Stimulated activated CD8-positive, alpha-beta memory T cell treated with anti-CD3 and anti-CD28 coated beads, Interleukin-4, amount 100 ng/mL, for 4 hours (primary cell): ENCODE measurements at places on chromosomes 16 and 17.

DNA sequence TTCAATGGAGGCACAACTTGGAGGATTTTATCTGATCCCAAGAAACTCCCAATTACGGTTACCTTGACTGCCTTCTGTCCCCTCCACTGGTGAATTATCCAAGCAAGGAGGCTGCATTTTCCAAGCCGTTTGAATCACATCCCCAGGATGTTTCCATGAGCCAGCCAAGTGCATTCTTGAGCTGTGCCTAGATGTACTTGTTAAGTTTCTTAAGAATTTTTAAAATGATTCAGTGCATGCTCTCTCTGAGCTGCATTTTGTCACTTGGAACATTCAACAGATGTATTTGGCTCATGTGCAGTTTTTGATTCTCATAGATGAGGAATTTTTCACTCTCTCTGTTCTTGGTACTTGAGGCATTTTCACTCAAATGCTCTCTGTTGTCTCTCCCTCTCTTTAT, 202.6 kb upstream of the MYOCD start:
- DNase-seq = no peak

DNA sequence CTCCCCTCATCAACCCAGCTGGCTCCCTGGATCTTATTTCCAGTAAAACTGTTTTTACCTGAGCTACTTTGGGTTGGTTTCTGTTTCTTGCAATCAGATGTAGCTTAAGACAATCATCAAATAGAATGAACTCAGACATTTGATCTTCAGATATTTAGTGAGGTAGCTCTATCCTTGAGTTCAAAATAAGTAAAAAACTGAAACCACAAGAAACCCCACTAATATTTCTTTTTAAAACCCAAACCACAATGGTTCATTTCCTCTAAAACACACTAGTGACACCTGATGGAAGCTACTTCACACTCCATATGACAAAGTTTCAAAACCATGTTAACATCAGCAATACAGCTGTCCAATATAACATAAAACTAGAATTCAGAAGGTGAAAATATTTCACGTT, 37.8 kb downstream of the CACNG1 start:
- no peak for DNase-seq

DNA sequence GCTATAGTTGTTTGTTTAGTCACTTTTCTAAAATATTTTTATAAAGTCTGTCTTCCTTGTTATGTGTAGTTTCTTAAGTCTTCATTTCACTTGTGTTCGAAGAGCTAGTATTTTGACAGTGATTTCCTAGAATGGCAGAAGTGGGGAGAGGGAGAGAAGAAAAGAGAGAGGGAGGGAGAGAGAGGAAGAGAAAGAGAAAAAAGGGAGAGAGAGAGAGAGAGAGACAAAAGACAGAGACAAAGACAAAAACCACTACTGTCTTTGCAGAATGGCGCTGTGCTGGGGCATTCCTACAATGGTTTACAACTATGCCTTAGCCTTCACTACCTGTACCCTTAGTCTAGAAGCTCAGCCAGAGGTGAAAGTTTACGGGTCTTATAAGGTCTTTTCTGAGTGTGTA, 90.5 kb downstream of the CA4 start:
- no peak for DNase-seq

DNA sequence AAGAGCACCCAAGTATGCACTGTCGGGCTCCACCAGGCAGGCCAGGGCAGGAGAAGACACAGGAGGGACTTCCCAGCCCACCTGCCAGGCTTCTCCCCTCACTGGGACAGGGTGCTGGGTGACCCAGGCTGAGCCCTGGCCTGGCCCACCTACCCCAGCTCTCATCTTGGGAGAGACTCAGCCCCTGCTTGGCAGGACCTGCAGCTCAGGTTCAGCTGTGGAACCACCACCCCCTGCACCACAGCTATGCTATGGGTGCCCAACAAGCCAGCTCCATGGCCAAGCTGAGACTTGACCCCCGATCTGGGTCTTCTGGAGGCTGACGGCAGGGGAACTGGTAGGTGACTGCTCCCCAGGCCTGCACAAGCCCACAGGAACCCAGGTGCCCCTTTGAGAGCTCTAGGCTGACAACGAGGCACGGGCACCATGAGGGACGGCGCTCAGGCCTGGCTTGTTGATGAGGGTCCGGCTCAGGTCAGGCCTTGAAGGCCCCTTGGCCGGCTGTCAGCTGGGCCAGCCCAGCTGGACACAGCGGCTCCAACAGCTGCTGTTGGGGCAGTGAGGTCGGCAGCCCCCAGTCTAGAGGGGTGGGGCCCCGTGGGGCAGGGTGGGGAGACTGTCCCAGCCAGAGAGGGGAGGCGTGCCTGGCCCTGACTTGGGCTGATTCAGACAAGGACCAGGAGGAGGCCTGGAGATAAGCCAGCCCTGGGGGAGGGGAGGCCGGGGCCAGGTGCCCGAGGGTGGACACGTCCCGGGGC, 4.6 kb downstream of the RPUSD1 start:
- no peak for DNase-seq

- no peak for DNase-seq
These were observed 3.5 kb downstream of the PPL start for GRCh38 chr16:4933433-4933832.

GRCh38 chr16:87924811-87925670, 11.3 kb downstream of the CA5A start:
- DNase-seq = no peak

DNA sequence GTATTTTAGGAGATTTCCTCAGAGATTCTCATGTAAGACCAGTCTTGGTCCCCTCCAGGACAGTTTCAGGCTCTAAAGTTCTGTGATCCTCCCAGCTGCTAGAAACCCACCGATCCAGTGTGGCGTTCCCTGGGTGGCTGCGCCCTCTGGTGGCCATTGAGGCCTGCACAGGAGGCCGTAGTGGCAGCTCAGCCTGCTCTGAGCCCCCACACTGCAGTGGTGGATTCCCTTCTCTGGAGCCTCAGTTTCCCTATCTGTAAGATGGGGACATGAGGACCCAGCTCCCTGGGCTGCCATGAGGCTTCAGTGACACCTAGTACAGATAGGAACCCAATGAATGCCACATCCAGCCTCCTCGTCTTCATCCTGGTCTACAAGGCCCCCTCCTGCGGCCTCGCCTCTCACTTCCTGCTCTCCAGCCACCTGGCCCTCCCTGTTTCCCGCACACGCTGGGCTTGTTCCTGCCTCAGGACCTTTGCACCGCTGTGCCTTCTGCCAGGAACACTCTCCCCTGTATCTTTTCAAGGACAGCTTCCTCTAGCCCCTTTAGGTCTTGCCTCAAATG, 16.5 kb downstream of the CCDC102A start:
- DNase-seq = peak; percentile 64

DNA sequence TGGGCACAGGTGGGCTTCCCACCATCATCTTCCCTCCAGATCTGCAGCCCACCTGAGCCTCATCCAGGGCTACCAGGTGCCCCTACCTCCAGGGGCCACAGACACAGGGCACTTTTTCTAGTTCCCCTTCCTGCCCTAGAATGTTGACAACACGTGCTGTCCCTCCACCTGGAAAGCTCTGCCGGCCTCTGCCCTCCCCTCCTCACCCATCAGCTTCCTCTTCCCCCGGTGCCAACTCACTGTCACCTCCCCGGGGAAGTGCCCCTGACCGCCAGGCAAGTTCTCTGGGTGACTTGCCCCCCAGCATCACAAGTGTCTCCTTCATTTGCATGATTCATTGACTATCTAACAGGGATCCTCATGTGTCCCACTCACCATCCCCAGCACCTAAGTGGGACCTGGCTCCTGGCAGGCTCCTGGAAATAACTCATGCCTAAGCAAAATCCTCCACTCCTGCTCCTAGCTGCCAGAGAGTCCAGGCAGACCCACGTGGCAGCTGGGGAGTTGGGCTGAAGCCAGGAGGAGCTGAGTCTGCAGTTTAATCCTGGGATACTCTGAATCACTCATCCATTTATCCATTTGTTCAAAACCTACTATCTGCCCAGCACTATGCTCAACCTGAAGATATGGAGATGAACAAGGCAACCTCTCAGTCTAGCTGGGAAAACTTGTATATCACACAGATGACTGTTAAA, 304.4 kb downstream of the FOXL1 start:
- DNase-seq = no peak

GRCh38 chr17:80461528-80462160, 14.8 kb downstream of the NPTX1 start:
- DNase-seq = no peak

DNA sequence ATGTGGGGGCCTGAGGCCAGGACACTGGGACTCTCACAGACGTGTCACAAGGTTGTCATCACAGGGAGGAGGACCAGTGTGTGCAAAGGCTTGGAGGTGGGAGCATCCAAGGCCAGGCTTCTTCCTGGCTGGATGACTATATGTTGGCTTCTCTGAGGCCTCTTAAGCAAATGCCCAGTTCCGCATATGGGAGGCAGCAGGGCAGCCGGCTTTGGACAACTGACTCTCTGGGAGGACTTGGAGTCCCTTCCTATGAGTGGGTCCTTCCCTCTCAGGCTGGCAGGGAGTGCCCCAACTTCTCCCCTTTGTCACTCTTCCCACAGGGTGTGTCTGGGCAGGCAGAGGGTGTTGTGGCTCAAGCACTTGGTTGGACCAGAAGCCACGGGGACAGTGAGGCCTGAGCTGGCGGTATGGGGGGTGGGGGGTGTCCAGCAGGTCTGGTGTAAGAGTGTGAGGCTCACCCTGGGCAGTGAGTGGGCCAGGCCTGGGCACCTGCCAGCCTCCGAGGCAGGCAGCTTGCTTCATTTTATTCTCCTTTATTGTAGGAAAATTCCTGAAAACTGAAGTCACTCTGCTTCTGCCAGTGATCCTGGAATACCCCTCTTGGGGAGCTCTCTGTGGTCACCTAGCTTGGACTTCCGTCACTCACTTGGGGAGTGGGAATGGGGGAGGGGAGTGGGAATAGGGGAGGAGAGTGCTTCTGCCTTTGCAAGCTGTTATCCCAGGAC, 14.9 kb downstream of the ADGRG1 start:
- DNase-seq = no peak

GRCh38 chr16:3171181-3171854, 16.7 kb upstream of the OR1F1 start:
- peak; percentile 67 for DNase-seq

- DNase-seq = no peak
These were observed 49.0 kb upstream of the CHMP6 start for GRCh38 chr17:80942423-80943345.

- DNase-seq = no peak
These were observed 5.0 kb downstream of the PROCA1 start for GRCh38 chr17:28706471-28707338.

DNA sequence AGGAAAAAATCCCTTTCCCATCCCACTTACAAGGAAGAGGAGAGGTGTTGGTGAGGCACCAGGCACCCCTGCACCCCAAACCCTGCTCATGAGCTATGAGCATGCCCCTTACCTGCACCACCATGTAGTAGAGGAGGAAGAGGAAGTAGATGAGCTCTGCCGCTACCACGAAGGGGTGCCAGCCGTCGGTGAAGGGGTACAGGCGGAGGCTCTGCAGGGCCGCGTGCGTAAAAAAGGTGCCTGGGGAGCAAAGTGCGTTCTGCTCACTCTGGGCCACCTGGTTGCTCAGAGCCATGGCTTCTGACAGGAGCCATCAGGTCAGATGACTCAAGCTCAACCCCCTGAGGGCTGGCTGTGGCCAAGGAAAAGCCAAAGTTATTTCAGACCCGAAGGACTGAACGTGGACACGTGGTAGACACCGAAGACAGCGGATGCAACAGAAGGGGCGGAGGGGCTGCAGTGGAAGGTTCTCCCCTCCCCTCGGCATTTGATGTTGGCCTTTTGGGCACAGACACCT, 25.3 kb upstream of the GCSH start:
- no peak for DNase-seq

DNA sequence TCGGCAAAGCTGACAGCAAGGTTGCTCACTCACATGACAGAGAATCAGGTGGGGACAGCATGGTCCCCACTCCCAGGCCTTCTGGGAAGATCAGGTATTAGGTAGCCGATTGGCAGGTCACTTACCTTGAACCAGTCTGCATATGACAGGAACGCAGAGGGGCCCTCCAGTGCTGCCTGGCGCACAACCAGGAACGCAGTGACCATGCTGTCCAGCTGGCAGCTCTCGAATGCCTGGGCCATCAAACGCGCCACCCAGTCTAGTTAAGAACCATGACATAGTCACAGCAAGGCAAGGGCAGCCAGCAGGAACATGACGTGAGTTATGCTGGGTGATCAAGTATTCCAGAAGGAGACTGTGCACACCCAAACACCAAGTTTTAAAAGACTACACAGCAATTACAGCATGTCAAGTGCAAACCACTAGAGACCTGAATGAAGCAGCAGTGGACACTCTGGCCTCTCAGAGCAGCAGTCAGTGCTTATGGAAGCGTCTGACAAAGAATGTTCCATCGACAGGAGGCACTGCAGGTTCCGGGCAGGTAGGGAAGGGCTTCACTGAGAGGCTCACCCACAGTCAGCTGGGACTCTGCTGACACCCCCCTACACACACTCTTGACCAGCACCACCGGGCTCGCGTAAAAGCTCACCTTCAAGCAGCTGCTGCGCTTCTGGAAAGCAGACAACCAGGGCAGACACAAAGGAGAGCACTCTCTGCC, 25.0 kb downstream of the FANCA start:
- DNase-seq = no peak

DNA sequence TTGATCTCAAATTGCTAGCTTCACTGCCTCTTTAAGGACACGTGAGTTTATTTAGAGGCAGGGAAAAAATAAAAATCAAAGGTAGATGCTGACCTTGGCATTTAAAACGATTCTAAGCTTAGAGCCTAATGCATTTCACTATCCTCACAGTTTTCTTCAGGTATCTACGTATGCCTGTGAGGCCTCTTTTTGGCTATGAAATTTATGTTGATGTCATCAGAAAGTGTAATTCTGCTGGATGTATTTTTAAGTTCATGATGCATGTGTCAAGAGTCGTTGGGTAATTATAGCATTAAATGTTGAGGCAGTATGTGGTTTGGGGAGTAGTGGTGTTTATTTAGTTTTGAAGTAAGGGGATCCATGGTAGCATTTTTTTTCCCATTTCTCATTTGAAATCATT, 4.2 kb upstream of the KRTAP3-2 start:
- DNase-seq = no peak

DNA sequence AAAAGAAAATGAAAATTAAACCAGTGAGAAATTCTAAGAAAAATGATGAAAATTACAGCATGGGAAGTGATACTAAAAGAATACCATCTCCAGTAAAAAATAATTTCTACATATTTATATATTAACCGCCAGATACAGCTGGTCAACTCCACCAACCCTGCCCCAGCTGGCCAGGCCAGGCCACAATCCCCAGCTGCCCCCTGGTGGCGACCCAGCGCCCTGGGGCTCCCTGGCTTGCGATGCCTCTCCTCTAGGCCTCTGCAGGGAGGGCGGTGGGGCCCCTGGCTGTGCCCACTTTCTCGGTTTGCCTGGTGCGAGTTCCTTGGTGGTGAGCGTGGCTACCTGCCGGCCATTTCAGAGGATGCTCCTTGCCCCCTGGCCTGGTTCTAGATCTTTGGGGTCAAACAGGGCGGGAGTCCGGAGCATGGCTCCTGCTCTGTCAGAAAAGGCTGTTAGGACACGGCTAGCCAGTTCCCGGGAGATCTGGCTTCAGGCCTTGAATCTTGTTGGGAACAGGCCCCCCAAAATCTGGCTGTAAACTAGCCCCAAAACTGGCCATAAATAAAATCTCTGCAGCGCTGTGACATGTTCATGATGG, 14.5 kb downstream of the GLIS2 start:
- no peak for DNase-seq

GRCh38 chr17:38322156-38322779, 21.5 kb downstream of the GPR179 start:
- peak; percentile 62 for DNase-seq

GRCh38 chr17:58006560-58006923, 504 bp downstream of the SRSF1 start:
- DNase-seq = peak; percentile 39

GRCh38 chr16:4513086-4513860, 25.3 kb downstream of the CDIP1 start:
- no peak for DNase-seq
